ENCODE measurements at places on chromosomes 13 and 19.

- no peak for DNase-seq
Measured at GRCh38 chr19:10653482-10653731, 739 bp upstream of the ILF3 start.

DNA sequence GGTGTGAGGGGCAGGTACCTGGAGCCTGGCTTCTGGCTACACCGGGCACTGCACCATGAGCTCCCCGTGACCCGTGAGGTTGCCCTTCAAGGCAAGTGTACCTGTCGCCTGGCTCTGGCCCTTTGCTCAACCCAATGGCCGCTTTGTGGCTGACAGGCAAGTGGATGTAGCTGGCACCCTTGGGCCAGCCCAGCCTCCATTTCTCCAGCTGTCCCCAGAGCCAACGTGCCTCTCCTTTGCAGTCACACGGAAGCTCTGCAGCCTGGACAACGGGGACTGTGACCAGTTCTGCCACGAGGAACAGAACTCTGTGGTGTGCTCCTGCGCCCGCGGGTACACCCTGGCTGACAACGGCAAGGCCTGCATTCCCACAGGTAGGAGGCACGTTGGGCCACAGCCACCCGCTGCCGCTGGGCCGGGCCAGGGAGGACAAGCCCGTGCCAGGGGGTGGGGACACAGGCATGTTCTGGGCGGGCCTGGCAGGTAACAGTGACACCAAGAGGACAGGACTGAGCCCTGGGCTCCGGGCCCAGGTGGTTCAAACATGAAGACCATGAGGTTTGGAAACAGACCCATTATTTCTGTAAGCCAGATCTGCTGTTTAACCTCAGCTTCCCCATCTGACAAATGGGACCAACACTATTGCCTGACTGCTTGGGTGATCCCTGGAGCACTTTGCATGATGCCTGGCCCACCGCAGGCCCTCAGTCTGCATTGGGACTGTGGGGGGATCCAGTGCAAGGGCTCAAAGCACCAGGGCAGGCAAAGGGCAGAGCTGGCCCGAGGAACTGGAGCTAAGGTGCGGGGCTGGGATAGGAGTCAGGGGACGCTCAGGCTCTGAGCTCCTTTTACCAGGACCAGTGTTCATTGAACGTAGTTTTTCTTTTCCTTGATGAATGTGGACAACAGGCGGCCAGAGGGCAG is 17.5 kb upstream of the PROZ start:
- DNase-seq: no peak

GRCh38 chr13:91470084-91470621 is 71.7 kb downstream of the GPC5 start:
- no peak for DNase-seq

- DNase-seq: no peak
Measured at GRCh38 chr19:13727798-13728197, 36.5 kb upstream of the MRI1 start.

DNA sequence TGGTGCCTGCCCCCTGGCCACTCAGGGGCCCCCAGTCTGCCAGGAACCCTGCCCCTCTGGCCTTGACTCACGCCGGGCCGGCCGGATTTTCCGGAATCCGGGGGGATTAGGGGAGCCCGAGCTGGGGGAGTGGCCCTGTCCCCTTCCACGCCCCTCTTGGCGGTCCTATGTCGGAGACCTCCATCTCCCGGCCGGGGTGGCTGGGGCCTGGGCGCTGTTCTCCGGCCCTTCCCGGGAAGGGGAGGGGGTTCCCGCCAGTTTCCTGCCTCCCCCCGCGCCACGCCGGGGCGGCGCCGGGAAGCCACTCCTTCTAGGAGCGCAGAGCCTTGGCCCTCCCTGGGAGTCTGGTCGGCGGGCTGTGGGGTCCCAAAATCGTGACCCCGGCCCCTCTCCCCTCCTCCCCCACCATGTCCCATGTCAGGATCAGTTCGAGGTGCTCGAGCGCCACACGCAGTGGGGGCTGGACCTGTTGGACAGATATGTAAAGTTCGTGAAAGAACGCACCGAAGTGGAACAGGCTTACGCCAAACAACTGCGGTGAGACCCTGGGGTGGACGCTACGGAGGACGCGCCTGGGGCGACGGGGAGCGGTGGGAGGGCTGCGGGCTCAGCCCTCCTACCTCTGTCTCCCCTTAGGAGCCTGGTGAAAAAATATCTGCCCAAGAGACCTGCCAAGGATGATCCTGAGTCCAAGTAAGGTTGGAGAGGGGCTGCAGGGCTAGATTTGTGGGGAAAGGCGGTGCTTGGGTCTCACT is 1.3 kb downstream of the TRIP10 start:
- DNase-seq: no peak

- no peak for DNase-seq
Measured at GRCh38 chr13:114248011-114248410, 13.3 kb downstream of the CDC16 start.

DNA sequence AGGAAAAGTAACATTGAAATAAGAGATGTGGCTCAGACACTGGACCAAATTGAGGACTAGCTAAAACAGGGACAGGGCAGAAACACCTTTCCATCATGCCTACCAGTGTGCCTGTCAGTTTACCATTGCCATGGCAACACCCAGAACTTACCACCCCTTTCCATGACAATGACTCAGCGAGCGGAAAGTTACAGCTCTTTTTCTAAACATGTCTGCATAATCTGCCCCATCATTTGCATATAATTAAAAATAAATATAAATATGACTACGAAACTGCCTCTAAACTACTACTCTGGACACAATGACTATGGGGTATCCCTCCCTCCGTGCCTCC is 96.0 kb downstream of the UBL3 start:
- no peak for DNase-seq

DNA sequence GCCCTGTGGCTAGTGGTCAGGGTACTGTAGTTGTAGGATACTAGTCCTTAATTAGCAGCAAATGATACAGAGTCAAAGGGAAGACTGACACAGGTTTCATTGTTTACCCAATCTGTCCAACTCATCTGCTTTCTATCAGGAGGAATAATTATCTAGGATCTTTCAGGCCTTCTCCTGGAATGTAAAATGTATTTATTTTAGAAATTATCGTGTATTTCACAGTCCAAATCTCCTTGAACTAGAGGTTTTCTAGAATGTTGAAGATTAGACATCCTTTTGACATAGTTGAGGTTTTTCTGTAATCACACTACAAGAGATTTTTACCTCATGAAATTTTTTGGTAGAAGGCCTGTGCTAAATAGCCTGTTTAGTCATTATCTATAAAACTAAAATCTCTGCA is 1694.8 kb upstream of the PCDH20 start:
- peak; percentile 16 for DNase-seq

DNA sequence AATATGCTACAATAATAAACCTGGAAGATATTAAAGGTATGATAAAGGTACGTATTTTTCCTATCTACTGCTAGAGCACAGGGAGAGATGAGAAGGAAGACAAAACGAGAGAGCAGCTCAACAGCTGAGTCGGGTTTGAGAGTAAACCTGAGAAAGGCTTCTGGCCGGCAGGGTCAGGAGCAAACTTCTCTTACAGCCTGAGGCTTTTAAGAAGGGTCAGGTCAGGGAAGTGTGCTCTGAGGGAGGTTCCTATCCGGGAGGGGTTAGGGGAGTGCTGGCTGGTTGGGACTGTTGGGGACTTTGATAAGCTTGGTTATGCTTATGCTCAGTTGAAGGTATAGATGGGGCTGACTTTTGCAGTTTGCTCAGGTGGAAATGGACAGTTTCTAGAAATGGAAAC is 77.7 kb upstream of the PRR20A start:
- no peak for DNase-seq

DNA sequence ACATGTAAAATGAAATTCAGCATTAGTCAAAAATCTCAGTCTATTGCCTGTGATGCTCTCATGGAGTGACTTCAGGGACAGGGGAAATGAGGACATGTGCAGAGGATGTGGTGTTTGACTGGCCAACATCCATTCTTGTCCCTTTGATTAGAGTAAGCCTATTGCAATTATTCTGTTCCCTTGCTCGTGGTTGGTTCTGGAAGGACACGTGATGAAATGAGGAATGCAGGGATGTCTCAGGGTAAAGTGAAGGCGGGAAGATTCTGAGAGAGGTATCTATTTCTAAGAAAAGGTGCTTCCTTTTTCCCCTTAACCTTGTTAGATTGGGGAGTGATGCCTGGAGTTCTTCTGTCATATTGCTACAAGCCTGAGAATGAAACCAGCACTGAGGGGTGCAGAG is 37.1 kb upstream of the CNMD start:
- DNase-seq: no peak

GRCh38 chr13:113216254-113217048 is 7.0 kb downstream of the CUL4A start:
- DNase-seq: peak; percentile 49

- no peak for DNase-seq
Measured at GRCh38 chr19:13946414-13946813, 5.9 kb upstream of the DCAF15 start.

- DNase-seq: no peak
Measured at GRCh38 chr19:19305696-19306095, 14.6 kb downstream of the SUGP1 start.

DNA sequence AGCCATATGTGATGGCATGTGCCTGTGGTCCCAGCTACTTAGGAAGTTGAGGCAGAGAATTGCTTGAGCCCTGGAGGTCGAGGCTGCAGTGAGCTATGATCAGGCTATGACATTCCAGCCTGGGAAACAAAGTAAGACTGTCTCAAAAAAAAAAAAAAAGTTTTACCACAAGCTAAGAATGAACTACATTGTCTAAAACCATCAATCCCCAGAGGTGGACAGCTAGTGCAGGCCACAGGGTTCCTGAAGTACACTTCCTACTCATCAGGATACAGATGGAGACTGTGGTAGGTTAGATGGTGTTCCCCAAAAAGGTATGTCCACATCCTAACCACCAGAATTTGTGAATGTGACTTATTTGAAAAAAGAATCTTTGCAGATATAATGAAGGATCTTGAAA is 63.5 kb upstream of the DOCK9 start:
- no peak for DNase-seq

- no peak for DNase-seq
Measured at GRCh38 chr13:30409886-30410704, 12.2 kb upstream of the UBE2L5 start.

GRCh38 chr19:14404312-14404711 is 14.8 kb downstream of the DDX39A start:
- DNase-seq: no peak

DNA sequence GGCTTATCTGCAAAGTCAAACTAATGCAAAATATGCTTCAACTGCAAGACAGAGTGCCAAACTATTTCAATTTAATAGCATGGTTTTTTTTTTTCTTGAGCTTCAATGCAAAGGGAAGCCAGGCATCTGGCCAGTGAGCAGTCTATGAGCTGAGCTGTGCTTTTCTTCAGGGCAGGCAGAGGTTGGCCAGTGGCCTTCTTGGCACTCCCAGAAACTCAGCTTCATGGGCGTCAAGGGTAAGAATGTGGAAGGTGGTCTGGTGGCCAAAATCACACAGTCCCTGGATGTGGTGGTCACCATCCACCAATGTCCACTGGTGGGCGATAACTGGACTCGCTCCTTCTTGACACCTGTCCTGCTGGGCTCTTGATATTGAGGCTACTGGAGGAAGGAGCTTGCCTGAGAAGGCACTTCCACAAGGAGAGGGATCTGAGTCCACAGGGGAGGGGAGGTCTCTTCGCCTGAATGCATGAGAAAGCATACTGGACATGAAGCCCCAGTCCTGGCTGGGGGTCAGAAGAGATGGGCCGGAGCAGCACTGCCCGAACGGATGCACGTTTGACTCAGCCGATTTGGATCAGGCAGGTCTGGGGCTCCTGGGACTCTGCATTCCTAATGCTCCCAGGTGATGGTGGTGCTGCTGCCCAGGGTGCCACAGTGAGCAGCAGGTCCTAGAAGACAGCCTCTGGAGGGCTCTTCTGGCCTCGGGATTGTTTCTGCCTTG is 17.1 kb downstream of the COL4A2 start:
- DNase-seq: no peak

DNA sequence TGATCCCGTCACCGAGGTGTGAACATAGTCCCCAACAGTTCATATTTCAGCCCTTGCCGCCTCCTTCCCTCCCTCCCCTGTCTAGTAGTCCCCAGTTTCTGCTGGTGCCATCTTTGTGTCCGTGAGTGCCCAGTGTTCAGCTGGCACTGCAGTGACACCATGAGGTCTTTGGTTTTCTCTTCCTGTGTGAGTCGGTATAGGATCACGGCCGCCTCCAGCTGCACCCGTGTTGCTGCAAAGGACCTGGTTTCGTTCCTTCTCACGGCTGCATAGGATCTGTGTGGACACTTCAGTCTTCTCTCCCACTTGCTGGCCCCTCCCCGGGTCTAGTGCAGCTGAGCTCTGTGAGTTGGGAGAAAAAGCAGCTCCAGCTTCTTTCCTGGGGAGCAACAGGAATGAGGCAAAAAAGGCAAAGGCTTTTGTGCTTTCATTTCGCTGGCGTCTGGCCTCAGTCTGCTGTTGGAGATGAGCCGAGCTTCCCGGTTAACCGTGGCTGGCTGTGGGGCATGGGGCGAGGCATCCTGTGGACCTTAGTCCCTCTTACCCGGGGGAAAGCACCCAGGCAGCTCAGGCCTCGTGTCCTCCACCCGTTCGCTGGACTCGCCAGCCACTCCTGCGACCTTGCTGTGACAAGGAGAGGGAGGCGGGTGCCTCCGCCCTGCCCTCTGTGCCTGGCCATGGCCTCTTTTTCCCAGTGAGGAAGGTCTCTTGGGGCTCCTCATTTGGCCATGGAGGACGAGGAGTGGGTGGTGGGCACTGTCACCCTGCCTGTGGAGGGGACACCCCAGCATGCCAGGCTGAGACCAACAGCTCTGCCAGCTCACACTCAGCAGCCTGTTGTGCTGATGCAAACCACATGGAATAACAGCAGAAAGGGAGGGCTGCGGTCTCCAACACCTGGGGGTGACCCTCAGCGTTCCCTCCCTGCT is 196.5 kb downstream of the TEX29 start:
- no peak for DNase-seq

GRCh38 chr13:78520425-78520824 is 82.9 kb downstream of the POU4F1 start:
- no peak for DNase-seq

DNA sequence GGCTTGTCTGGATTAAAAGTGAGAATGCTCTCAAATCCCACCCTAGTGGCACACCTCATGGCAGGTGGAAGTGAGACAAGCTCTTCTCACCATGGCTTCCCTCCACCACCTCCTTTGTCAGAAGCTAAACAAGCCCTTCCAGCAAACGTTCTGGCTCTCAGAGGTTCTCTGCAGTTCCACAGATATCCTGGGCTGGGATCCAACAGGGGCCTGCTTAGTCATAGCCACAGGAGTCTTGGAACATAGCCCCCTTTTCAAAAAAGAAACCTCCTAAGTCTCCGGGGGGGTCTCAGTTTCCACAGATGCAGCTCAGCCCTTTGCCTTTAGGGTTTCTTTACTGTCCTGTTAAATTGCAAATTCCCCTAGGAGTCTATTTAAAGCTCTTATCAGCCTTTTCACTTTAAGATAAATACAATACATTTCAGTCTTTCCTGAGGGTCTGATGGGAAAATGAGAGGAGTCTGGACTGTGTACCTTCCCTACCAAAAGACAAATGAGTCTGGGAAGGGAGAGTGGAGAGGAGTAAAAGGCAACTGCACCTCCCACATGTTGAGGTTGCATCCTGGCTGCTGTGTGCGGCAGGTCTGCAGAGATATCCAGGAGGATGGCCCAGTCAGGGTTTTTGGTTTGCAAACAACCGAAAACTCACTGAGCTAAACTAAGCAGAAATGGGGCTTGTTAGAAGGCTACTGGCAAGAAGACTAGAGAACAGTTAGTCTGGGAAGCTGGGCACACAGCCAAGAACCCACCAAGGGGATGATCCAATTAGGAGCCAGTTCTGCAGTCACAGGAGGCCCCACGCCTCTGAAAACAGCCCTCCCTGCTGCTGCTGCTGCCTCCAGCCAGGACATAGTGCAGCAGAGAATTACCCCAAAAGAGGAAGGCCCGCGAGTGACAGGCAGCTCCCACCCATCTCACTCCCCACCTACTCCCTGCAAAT is 41.4 kb upstream of the SERP2 start:
- peak; percentile 90 for DNase-seq

All from fibroblast of the conjunctiva (primary cell).